ENCODE measurements at places on chromosomes 11 and 22.

- DNase-seq, result no peak
Observed at GRCh38 chr11:26134481-26135355, 197.2 kb upstream of the ANO3 start.

GRCh38 chr11:59247531-59248227 lies 35.0 kb upstream of the MPEG1 start:
- peak; percentile 87 for DNase-seq

- DNase-seq, result no peak
Observed at GRCh38 chr11:122156940-122157382, 40.9 kb upstream of the BLID start.

- no peak for DNase-seq
Observed at GRCh38 chr11:2448661-2449547, 4.1 kb downstream of the KCNQ1 start.

GRCh38 chr11:121244884-121245283 lies 47.7 kb upstream of the SC5D start:
- DNase-seq, result no peak

DNA sequence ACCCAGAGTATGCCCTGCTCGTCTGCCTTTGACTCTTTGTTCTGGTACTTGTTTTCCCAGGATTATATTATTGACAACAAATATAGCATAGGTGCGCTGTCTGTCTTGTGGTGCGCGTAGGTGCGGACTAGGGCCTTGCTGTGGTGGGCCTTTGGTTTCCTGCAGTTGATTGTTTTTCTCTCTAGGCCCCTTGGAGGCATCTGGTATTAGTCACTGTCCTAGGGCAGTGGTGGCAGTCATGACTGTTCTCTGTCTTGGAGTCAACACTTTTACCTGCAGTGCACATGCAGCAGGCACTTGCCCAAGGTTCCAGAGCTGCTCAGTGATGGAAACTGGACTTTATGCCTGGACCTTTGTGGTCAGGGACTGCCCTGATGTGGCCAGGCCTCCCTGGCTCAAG lies 18.6 kb downstream of the PPP6R2 start:
- DNase-seq, result no peak

- peak; percentile 51 for DNase-seq
Observed at GRCh38 chr11:114059278-114059983, at the start of gene ZBTB16. Gene ZBTB16, plus strand, starts transcription at chr11:114059711. Its CDS starts 3,590 bp downstream, at chr11:114063301.

DNA sequence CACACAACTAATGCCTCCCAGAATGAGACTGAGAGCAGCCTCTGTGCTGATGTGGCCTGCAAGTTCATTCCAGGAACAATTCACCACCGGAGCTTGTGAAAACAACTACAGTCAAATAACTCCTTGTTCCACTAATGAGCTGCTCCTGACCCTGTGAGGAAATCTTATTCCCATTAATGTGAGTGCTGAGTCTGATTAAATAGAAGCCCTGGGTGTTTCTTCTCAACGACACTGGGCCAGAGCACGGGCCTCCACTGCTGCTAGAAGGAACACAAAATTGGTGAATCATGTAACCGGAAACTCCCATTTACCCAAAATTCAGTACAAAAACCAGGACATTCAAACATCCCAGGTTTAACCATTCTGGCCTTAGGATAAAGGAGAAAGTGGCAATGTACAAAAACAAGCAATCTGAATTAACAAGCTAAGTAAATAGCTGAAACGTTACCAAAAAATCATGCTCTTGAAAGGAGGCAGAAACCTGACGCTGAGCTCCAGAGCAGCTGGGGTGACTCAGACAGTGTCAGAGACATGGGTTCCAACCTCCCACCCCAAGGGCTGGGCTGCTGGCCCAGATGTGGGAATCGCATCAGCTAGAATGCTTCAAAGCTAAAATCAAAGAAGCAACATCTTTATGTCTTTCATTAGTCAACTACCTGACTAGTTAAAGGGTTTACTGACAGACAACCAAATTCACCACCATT lies 26.7 kb downstream of the SERGEF start:
- no peak for DNase-seq

GRCh38 chr11:111059726-111060125 lies 185.8 kb upstream of the POU2AF2 start:
- DNase-seq, result no peak

DNA sequence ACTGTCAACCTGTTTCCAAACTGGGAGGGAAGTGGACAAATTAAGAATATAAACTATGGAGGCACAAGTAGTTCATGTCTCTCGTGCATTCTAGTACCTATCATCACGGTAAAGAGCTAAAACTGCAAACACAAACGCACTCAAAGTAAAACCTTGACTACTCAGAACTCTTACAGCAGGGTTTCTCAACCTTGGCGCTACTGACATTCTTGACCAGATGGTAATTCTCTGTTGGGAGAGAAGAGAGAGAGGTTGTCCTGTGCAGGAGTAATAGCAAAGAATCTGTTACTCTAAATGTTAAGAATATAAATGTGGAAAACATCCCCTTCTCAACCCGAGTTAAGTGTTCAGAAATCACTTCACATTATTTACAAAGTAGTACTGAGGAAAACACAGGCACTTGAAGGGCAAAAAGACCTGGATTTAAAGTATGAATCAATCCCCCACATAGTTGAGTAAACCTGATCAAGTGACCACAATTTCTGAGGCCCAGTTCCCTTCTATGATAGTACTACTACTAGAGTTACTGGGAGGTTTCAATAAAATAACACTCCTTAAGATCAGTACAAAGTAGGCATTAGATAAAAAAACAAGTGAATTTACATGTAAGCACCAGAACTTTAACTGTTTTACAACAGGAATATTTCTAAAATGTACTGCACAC lies 73.1 kb upstream of the ARHGAP32 start:
- DNase-seq, result no peak

DNA sequence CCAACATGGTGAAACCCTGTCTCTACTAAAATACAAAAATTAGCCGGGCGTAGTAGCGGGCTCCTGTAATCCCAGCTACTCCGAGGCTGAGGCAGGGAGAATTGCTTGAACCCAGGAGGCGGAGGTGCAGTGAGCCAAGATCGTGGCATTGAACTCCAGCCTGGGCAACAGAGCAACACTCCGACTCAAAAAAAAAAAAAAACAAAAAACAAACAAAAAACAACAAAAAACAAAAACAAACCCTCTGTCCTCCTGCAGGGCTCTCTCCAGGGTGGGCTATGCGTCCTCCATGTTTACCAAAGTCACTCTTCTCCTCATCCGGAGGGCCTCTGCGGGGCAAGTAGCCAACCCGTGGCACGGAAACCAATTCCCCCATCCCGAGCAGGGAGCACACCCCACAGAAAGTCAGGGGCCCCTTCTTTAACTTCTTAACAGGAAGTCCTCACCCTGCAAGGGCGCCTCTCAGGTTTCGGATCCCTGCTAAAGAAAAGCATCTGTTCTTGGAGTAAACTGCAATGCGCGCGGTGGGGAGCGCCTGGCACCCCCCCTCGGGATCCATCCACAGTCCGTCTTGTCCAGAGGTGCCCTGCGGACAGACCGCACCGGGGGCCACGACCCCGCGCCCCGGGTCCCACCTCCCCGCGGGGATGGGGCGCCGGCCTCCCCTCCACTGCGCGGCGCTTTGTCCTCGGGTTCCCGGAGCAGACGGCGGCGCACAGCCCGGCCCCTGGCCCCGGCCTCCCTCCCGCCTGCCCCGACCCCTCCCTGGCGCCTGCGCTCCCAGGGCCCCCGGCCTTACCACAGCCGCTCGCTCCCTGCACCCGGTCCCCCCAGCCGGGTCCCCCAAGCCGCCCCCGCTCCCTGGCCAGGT lies 712 bp downstream of the CERK start:
- peak; percentile 20 for DNase-seq

GRCh38 chr11:84993386-84993785 lies 633.8 kb downstream of the DLG2 start:
- no peak for DNase-seq
